ENCODE measurements at places on chromosomes 16 and 17.

DNA sequence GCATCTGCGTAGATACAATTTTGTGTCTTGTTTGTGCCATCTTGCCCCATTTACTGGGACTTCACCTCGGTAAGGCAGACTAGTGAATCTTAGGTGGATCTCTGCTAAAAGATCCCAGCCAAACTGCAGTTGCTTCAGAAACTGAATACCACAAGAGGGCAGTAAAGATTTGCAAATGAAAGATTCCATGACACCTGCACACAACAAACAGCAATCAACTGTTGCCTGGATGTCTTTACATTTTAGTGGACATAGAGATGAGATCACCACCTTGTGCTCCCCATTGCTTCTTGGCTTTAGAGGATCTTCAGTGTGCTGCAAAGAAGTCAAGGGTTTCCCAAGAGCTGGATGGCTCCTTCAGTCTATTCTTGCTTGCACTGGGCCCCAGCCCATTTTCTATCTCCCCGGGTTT lies 119.2 kb upstream of the CACNG5 start:
- no peak for DNase-seq

- no peak for DNase-seq
These were observed 29.7 kb downstream of the FAM222B start for GRCh38 chr17:28812748-28813377.

DNA sequence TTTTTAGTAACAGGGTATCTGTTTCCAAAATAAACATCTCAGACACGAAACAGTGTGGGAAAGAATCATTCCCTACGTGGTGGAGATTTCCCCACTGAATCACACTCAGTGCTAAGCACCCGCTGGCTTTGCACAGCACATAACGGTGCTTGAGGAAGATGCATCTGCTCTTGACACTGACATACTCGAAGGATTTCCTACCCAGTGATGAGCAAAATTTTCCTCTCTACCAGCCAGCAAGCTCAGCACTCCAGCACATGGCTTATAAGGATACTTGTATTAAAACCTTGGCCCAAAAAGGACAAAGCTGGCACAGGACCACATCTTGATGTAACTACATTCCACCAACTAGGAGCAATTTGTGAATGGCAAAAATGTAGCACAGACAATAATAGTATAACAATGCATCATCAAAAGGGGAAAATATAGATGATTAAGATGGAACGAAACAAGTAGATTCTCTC lies 59.0 kb downstream of the ANKFY1 start:
- peak; percentile 78 for DNase-seq

DNA sequence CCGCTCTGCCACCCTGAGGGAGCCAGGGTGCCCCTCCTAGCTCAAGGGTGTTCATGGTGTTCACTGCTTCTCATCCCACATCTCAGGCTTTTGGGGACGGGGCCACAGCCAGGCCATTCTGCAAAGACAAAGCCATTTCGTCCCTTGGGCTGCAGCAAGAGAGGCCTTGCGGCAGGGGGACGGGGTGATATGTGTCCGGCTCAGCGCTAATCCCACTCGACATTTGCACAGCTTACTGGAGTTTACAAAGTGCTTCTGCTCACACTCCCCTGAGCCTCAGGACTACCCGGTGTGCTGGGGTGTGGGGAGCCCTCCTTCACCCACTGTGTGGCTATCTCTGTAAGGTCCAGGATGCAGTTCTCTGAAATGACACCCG lies 84.3 kb downstream of the RTN4RL1 start:
- no peak for DNase-seq

GRCh38 chr17:81866440-81867169 lies 4.5 kb downstream of the ARHGDIA start:
- no peak for DNase-seq

- DNase-seq, result no peak
These were observed at the start of gene NOXO1 for GRCh38 chr16:1981398-1981836. Gene NOXO1, minus strand, starts transcription at chr16:1981469. Its CDS starts 290 bp downstream, at chr16:1981179.

DNA sequence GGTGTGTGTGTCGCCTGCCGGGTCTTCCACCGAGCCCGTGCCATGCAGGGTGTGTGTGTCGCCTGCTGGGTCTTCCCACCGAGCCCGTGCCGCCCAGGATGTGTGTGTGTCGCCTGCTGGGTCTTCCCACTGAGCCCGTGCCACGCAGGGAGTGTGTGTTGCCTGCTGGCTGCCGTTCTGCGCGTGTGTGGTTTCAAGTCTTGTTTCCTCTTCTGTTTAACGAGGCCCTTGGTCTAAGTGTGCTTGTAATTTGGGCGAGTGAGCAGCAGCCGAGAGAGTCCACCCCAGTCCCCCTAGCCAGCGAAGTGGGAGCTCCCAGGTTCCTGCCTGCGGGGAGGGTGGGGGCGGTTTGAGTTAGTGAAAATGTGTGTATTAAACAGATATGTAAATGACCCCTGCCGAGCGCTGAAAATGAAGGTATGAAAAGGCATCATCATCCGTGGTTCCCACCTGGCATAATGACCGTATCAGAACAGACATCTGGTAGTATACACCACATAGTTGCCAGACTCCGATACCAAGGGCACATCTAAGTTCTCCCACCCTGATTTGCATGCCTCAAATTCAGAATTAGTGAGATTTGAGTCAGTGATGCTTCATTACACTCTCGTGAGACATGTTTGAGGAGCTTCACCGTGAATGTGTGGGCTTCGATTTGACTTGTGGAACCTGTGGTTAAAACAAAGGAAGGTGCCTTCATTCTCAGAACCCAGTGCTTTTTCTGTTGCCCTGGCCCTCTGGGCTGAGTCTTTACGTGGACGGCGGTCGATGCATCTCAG lies 114.5 kb upstream of the CHMP6 start:
- DNase-seq, result no peak

- DNase-seq, result no peak
These were observed 19.9 kb downstream of the PSME3IP1 start for GRCh38 chr16:57165938-57166337.

DNA sequence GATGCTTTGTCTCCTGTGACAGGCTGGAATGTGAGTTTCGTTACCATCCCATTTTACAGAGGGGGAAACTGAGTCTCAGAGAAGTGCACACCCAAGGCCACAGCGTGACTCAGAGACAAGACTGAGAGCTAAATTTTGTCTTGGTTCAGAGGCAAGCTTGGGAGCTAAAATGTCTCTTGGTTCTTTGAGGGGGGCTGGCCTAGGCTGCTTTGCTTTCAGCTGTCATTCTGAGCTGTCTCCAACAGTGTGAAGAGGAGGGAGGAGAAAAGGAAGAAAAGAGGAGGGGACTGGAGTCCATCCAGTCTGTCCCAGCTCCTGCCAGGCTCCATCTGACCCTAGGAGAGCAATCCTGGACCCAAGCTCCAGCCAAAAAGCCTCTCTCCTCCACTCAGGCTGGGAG lies at the start of gene CLEC19A:
Gene CLEC19A, plus strand, starts transcription at position 301 of the 400 bp plus-strand sequence. CDS start 121 bp downstream, outside the sequence.
- DNase-seq, result no peak

DNA sequence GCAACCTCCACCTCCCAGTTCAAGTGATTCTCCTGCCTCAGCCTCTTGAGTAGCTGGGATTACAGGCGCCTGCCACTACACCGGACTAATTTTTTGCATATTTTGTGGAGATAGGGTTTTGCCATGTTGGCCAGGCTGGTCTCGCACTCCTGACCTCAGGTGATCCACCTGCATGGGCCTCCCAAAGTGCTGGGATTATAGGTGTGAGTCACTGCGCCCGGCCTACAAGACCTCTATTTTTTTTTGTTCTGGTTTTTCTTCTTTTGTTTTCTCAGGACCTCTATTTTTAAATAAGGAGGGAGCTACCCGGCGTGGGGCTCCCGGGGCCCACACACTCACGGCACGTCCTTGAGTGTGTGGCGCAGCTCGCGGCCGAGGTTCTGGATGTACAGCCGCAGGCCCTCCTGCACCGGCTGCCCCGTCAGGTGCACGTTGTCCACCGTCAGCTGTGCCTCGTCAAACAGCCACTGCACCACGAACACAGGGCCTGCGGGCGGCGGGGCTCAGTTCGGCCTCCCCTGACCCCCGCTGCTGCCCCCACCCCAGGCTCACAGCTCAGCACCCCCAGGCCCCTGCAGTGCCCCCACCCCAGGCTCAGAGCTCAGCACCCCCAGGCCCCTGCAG lies 5.8 kb downstream of the NOTUM start:
- no peak for DNase-seq

DNA sequence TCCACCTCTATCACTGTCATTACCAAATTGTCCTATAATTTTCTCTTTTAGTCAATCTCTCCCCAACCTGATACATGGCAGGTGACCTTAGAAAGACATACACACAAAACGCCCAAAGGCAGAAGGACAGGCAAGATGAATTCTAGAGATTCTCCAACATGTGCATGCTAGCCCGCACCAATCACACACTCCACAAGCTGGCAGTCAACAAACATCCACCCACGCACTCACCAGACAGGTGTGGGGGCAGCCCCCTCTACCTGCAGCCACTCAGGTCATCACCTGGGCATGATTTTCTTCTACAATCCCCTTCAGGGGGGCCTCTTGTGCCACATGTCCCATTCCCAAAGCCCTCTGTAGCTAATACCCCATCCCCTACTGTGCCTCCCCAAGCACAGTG lies 9.5 kb downstream of the MPP2 start:
- no peak for DNase-seq

GRCh38 chr16:67857547-67858233 lies 10.2 kb upstream of the CENPT start:
- peak; percentile 75 for DNase-seq

- DNase-seq, result no peak
These were observed 31.8 kb downstream of the CCL4 start for GRCh38 chr17:36135465-36135864.

DNA sequence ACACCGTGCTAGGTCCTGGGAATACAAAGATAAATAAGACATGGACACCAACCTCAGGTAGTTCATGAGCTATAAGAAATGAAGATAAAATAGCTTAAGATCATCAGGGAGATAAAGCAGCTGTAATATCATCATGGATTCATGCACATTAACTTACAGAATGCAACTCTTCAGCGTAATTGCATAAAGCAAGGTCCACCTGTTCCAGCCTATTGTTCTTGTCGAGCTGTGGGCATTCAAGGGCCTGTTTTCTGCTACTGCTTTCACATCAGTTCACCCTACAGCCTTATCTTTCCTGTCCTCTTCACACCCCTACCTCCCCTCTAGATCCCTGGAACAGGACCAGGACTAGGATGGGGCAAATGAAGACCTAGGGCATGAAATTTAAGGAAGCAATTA lies 133.9 kb downstream of the SPACA3 start:
- DNase-seq, result no peak
